ENCODE measurements at places on chromosomes 2 and 18.

GRCh38 chr2:38905251-38905650 is 15.6 kb downstream of the ARHGEF33 start:
- no peak for DNase-seq

DNA sequence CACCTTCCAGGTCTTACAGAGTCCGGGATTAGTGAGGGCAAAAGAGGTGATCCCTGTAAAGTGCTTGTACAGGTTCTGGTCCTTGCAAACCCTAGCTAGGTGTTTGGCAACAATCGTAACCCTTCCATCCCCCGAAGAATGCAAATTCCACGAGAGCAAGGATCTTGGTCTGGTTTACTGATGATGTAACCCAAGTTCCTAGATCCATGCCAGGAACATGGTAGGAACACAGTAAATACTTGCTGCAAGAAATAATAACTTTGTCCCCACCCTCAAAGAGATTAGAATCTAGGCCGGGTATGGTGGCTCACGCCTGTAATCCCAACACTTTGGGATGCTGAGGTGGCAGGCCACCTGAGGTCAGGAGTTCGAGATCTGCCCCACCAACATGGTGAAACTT is 6.8 kb upstream of the NEU2 start:
- no peak for DNase-seq

GRCh38 chr2:15939854-15940660 is at the start of gene MYCN:
Gene MYCN (plus strand): TSS chr2:15940550. CDS start chr2:15942065, 1,515 bp downstream.
- peak; percentile 32 for DNase-seq

- no peak for DNase-seq
These were observed 379.4 kb upstream of the RAB12 start for GRCh38 chr18:8229787-8230186.

GRCh38 chr2:221962186-221962585 is 336.6 kb downstream of the PAX3 start:
- DNase-seq, result no peak

DNA sequence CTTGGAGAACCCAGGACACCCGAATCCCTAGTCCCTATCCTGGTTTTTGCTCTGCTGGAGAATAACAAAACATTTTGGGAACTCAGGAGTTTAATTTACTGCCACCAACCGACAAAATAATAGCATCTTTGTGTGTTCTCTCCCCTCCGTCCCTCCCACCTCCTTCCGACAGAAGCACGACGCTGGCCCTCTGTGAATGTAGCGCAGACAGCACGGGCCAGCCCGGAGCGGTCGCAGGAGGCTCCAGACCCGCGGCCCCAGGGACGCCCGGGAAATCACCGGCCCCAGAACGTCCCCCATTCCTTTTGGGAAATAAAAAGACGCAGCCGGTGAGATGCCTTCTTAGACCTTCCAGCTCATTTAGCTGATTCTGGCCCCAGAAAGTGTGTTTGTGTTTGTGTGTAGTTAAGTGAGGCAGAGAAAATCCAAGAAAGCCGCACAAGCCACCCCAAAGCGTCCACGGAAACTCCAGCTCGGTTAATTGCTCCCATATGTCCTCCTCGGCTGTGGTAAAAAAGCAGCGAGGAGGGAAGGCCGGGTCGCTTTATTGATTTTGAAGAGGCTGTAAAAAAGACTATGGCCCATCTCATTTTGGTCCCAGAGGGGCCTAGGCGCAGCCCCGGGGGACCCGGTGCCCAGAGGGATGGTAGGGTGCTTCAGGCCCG is 577 bp upstream of the TANC1 start:
- peak; percentile 27 for DNase-seq

- no peak for DNase-seq
These were observed 50.4 kb downstream of the CCDC102B start for GRCh38 chr18:68848242-68848641.

DNA sequence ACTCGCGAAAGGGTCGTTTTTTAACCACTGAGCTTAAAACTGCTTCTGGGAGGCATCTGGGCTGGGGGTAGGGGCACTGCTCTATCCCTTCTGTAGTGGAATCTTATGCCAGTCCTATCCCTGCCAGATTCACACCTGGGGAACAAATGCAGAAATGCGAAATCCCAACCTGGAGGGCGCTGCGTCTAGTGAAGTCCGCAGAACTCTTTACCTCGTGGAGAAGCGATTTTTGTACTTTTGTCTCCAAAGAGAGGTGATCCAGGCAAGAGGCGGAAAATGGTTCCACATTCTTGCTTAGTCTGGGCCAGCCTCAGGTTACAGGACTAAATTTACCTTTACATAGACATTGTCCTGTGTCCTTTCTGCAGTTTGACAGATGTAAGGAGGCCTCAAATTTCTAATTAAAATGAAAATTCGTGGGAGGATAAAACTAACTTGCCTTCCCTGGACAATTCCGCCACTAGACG is 10.4 kb downstream of the TBR1 start:
- no peak for DNase-seq

- no peak for DNase-seq
These were observed 28.2 kb downstream of the SIX2 start for GRCh38 chr2:44980751-44981713.

DNA sequence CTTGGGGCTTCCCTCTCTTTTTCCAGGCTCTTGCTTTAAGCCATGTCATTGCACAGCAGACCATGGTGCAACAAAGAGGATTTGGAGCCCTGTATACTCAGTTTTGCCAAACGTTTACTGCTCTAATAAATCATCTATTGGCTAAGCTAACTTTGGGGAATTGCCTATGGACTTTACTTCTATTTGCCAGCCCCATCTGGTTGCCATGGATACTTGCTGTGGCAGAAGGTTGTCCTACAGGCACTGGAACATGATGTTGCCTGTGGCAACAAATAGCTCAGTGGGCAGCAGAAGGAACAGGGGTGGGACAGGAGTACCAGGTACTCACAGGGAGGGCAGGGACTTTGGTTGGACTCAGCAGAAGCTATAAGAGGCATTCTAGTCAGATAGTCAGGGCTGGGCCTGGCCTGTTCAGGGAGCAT is 129.7 kb downstream of the CCDC85A start:
- peak; percentile 31 for DNase-seq

DNA sequence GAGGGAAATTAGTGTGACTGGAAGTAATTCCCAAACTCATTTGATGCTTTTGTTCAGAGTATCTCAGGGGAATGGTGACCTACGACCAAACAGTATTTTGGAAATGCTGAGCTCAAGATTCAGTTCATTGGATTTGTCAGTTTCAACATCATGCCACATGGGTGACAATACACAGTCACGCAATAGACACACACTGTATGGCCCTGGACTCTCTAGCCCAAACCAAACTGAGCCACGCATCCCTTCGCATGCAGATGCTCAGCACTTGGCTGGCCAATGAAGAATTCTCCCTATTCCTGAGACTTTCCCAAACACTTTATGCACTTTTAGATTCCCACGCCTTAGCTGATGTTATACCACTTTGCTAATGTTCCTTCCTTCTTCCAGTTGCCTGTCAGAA is 10.0 kb downstream of the PDE1A start:
- no peak for DNase-seq

- no peak for DNase-seq
These were observed 683.0 kb downstream of the DSC3 start for GRCh38 chr18:30359521-30359920.

DNA sequence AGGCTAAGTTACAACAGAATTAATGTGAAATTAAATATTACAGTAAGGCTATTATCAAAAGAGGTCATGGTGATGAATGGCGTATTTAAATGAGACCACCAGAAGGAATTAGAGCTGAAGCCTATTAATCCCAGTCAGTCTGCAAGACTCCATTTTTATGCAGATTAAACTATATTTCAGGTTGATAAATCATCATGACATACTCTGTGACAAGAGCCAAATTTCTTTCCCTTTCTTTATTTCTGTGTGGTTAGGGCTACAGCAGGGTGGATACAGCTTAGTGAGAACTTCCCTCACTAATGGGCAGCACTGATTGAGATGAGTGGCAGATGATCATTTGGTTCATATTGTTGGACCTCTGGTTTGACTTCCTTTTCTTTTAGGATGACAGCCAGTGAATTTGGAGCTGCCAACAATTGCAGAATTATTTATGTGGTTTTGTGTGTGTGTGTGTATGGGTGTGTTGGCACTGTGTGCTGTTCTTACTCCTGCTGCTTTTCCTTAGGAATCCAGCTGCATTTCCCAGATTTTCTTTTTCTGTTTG is 481.3 kb downstream of the PIK3C3 start:
- no peak for DNase-seq

GRCh38 chr2:222442665-222443064 is 18.3 kb downstream of the SGPP2 start:
- peak; percentile 36 for DNase-seq

- no peak for DNase-seq
These were observed 178.8 kb upstream of the ST6GAL2 start for GRCh38 chr2:107064750-107065149.

GRCh38 chr2:140154706-140155105 is 1374.5 kb upstream of the NXPH2 start:
- no peak for DNase-seq

DNA sequence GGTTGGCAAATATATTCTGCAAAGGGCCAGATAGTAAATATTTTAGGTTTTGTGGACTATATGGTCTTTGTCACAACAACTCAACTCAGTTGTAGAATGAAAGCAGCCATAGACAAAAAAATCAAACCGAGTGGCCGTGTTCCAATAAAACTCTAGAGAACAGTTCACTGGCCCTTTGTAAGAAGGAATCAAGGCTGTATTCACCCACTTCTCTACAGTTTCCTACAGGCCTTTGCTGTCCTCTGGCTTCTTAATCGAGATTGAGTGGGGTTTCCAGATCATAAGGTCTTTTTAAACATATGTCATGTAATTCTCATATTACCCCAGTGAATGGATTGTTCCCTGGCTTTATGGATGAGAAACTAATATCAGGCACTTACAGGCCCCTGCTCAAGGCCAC is 448.9 kb upstream of the ETAA1 start:
- no peak for DNase-seq

GRCh38 chr2:213090772-213091171 is 60.6 kb downstream of the IKZF2 start:
- DNase-seq, result no peak

DNA sequence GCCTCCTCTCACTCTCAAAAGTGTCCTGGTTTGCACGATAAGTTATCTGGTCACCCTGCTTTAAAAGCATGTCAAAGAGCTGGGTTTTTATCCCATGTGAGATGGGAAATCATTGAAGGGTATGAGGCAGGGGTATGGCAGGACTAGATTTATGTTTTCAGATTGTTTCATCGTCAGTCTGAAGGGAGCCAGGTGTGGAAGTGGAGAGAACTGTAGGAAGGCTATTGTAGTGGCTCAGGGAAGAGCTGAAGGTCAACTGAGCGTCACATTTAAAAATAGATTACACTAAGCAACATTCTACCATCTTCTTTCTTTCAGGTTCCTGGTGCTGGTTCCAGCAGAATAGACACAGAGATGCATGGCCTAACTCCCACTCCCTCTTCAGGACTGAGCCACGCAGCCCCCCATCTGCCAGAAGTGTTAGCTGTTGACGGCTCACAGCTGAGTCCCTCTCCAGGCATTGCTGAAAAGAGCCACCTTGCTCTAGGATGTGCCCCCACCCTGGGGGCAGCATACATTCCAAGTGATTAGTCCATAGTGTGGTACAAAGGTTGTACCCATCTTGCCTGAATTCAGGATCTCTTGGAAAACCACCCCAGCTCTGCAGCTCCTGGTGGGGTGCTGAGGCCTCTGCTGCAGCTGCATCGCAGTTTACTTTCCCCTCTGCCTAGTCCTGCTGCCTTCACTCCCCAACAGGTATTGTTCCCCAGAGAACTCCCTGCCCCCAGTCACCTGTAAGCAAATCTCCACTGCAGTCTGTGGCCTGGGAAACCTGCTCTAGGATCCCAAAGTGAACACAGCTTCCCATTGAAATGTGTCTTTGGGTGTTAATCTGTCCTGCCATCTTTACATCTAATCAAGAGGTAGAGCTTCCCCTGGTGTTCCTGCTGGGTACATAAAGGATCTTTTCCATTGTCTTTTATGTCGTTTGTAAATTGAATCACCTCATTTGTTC is 79.5 kb upstream of the KLF7 start:
- DNase-seq, result no peak

GRCh38 chr2:129849559-129850160 is 129.8 kb upstream of the RAB6C start:
- DNase-seq, result peak; percentile 16

DNA sequence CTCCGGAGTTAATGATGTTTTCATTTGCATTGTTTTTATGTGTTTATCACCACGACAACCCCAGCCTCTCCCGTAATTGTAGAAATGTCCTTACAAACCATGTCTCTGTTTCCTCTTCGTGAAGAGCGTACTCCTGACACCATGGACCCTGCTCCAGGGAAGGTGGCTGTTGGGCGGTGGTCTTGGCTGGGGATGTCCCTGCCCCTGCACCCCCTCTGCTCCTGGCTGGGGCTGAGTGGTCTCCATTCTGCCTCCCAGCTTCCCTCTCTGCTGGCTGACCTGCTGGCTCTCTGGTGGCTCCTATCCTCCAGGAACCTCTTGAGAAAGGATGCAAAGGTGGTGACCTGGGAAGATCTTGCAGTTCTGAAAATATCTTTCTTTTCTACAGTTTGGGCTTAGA is 81.1 kb downstream of the ASB1 start:
- no peak for DNase-seq

GRCh38 chr2:10380048-10380926 is 67.8 kb downstream of the ODC1 start:
- DNase-seq, result no peak

DNA sequence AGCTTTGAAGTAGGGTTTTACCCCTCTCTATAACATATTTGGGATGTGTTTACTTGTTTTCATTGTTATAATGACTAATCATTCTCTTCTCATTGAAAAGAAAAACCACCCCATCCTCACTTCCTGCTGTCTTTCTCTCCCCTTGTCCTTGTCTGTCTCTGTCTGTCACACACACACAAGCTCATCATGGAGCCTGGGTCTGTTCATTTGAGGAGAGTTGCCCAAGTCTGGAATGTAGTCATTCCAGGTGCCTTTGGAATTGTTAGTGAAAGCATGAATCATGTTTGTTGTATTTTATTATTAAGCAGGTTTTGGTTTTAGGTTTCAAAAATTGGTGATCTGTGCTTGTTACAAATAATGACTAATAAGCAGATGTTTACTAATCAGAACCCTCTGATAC is 133.5 kb upstream of the IL1R2 start:
- no peak for DNase-seq

GRCh38 chr2:42949125-42949524 is 156.7 kb upstream of the HAAO start:
- DNase-seq, result no peak

GRCh38 chr2:238009563-238009962 is 42.7 kb downstream of the UBE2F start:
- no peak for DNase-seq

GRCh38 chr2:215188078-215188477 is 49.7 kb upstream of the ABCA12 start:
- DNase-seq, result no peak
